Pons (tissue), 1 donor: ENCODE measurements at places on chromosomes 13 and 19.

GRCh38 chr13:24065176-24065575 lies 95.3 kb upstream of the SPATA13 start:
- no peak for DNase-seq

DNA sequence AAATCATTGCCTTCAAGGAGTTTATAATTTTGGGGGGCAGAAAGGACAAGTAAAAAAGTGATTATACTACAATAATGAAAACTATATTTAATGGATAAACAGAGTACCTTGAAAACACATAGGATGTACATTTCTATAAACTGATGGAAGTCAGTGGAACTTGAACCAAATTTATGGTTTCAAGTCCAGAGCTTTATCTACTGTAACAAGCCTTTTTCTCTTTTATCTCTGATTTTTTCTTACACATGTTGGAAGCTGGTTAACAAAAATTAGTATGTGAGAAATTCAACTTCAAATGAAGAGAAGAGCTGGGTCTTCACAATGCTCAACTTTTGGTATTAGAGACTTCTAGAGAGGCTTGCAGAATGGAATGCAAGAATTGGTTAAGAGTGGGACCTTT lies 393.6 kb downstream of the LMO7 start:
- DNase-seq: no peak

DNA sequence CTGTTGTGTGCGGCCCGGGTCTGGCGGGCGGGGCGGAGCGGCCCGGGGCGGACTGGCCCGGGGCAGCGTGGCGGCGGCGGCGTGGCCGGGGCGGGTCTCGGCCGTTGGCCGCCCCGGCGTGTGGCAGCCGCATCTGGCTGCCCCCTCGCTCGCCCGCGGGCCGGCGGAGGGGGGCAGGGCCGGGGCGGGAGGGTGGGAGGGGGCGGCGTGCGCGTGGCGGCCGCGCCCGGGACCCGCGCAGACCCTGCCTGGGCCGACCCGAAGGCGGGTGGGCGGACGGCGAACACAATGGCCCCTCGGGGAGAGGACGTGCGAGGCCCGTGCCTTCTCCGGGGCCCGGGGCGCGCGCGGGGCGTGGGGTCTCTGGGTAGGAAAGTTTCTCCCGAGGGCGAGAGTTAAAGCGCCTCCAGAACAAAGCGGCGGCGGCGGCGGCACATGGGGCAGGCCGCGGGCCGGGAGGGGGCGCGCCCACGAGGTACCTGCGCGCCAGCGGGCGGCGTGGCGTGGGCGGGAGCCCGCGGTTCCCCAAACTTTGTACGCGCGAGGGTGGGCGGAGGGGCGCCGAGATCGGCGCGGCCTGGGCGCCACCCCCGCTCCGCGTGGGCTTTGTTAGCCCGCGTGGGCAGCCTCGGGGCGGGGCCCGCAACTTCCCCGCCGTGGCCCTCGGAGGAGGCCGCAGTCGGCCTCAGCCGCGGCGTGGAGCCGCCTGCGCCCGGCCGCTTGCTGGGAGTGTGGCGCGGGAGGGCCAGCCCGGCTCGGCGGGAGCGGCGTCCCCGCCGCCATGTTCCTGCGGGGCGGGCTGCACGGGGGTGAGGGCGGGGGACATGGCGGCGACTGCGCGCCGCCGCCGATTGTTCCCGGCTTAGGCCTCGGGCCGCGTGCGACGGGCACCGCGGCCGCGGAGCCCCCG lies 764 bp downstream of the MIR17HG start:
- DNase-seq: no peak

DNA sequence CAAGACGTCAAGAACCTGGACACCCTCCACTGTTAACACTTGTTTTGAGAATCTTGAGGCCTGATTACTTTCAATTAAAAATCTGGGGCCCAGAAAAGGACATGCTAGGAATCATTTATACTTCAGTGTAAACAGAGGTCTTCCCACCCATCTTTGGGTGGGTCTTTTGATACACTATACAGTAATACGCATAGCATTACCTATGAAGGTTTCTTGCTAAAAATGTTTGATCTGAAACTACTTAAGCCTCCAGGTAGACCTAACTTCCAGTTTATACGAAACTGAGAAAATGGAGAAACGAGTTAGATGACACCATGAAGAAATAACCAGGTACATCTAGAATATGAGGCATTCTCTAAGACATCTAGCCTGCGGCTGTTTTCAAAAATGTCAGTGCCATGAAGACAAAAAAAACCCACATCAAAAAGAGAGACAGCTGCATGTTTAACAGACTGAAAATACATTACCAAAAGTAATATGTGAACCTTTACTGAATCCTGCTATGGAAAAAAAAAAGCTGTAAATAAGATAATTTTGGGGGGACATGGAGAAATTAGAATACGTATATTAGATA lies 36.6 kb downstream of the TGDS start:
- DNase-seq: no peak

DNA sequence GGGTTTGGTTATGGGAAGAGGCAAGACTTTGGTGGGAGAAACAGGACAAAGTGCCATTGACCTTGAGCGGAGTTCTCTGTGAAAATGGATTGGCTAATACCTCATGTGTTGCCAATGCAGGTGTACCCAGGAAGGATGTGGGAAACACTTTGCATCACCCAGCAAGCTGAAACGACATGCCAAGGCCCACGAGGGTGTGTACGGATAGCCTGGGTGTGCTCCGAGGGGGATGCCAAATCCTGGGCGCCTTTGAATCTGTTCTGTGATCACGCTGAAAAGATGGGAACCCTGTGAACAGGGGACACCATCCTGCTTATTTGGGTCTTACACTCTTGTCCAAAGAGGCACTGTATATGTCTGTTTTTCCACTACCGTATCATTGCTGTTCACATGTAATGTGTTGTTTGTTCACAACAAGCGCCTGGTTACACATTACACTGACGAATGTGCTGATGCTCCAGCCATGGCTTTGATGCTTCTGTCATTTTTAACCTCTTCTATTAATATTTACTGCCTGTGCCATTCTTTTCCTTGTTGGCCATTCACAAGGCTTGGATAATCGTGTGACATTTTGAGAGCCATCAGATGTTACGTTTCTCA lies 8.3 kb downstream of the GTF3A start:
- no peak for DNase-seq

GRCh38 chr13:27027086-27027667 lies 144.4 kb downstream of the USP12 start:
- no peak for DNase-seq

DNA sequence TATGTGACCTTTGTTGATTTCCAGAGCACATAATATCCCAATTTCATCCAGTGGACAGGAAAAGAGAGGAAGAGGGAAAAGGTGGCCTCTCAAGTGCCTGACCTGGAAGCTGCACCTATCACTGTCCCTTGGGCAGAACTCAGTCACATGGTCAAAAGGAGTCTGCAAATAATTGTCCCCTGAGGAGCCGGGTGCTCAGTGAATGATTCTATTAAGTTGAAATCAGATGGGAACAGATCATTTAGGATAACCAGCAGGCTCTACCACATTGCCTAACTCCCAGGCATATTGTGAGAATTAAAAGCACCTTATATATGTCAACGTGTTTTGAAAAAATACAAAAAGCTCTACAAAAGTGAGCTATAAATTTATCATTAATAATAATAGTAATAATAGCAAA lies 6.8 kb downstream of the KL start:
- DNase-seq: no peak

DNA sequence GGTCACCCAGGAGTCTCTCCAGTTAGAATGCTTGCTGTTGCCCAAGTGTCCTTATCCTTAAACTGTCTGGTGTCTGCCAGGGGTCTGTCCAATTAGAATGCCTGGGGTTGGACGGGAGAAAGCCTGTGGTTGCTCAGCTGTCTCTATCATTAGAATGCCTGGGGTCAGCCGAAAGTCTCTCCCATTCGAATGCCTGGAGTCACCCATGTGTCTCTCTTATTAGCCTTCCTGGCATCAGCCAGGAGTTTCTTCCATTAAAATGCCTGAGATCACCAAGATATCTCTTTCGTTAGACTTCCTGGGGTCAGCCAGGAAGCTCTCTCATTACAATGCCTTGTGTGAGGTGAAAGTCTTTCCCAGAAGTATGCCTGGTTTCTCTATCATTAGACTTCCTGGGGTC lies 1521.0 kb downstream of the UQCRFS1 start:
- DNase-seq: no peak
